Thoracic aorta (tissue), 2 donors: ENCODE measurements at places on chromosomes 12 and 14.

GRCh38 chr12:42490261-42490842, 99.2 kb downstream of the PRICKLE1 start:
- no peak for DNase-seq

DNA sequence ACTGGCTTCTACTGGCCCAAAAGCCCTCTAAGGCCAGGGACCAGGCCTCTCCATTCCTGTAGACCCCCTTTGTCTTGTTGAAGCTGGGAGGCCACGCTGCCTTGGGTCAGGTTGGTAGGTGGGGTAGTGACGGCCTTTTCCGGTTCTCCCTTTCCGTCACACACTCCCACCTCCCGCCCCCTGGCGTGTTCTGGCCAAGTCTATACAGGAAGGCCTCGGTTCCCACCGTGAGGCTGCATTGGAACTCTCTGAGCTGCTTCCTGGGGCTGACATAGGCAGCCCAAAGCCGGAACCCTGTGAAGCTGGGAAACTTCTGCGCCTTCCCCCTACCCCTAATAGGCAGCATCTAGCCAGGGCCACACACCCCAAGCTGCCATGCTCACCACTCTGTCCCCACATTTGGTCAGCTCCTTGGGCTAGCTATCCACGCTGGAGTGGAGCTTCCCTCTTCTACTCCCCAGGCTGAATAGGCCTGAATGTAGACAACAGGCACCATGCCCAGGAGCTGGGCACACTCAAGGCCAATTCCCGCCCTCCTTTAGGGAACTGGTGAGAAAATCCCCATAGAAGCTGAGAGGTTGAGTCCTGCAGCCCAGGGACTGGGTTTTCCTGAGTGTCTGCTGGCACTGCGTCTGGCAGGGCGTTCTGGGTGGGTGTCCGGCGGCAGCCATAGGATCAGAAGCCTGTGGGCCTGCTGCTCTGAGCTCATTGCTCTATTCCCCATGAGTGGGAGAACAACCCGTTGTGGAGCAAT, 35.7 kb downstream of the RIN3 start:
- DNase-seq: no peak

GRCh38 chr12:13727707-13728195, 253.7 kb downstream of the GRIN2B start:
- DNase-seq: no peak

DNA sequence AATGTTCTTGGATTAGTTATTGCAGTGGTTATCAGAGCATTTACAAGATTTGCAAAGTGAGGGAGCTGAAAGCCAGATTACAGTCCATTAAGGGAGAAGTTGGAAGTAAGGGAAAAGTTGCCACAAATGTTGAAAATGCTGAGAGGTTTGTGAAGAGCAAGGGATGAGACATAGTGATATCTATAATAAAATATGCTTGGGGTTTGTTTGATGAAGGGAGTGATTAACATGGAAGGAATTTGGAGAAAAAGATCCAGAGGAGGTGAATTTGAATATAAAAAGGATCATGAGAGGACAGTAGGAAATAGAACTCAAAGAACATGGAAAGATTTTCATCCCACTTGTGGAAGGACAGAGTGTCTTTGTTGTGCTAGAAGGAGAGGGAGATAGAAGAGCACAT, 19.3 kb upstream of the CCER1 start:
- no peak for DNase-seq

DNA sequence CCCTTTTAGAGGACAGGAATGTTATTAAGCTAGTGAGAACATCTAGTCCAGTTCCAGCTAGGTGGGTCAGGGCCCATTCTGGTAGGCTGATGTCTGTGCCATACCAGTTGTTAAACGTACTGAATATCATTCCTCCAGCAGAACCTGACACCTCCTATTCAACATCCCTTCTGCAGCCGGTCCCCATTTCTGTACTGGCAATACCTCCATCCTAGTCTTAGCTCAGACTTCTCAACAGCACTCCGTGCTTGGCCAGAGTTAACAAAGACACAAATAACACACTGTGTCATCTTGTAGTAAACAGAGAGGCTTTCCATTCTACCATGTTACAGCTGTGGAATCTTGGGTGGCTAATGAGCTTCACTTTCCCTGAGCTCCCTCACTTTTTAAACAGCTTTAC, 94.3 kb upstream of the PDE3A start:
- no peak for DNase-seq

GRCh38 chr14:96235426-96235825, 20.6 kb upstream of the BDKRB1 start:
- no peak for DNase-seq

DNA sequence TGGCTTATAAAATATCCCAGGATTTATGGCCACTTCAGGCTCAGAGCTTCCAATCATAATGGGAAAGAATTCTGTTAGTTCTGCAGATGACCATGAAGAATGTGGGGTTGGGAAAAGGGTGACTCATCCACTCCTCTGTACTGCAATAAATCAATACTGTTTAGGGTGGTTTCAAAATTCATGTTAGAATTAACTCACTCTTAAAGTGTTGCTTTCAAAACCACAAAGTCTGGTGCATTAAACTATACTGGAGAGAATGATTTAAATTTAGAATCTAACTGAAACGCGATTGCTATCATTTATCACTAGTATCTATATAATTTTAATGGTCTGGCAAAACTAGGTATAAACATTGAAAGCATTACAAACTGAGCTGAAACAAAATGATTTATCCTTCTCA, 798 bp downstream of the CCDC198 start:
- no peak for DNase-seq

DNA sequence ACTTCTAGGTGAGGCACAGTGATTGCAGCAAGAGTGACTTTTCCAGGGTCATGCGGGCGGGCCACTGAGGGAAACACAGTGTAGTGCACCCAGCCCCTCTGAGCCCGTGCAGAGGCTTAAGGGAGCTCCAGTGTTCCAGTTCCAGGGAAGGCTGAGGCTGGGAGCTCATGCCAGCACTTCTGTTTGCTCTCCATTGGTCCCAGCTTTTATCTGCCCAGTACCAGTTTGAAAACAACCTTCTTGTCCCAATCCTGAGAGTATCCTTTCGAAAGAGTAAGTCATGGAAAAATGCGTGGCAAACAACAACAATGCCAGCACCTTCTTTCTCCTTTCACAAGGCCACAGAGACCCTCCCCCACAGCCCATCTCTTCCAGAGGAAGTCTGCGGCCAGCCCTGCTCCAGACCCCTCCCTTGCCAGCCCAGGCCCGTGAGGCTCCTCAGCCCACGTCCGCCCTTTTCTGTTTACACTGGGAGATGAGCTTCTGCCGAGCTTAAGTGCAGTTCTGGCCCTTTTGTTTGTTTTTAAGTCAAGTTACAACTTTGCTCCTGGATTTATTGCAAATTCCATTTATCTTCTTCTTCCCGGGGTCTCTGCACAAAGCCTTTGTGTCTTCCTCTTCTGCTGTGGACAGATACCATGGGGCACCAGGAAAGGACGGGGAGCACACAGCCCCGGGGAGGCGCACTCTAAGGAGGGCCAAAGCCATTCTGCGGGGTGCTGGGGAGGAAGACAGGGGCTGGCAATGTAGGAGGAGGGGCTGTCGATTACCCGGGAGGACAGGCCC, 185.6 kb downstream of the ZFP36L1 start:
- no peak for DNase-seq

DNA sequence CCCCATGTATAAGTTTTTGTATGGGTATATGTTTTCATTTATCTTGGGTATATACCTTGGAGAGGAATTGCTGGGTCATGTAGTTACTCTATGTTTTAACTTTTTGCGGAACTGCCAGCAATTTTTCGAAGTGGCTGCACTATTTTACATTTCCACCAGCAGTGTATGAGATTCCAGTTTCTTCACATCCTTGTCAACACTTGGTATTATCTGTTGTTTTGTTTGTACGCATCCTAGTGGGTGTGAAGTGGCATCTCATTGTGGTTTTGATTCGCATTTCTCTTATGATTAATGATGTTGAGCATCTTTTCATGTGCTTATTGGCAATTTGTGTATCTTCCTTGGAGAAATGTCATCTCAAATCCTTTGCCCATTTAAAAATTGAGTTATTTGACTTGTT, 6.9 kb downstream of the ANKRD13A start:
- no peak for DNase-seq

GRCh38 chr14:52402812-52403526, 88.9 kb downstream of the PTGER2 start:
- DNase-seq: no peak
